ENCODE measurements at places on chromosomes 4 and X.

- no peak for DNase-seq
Measured at GRCh38 chrX:31397119-31397518, 325.3 kb upstream of the FTHL17 start.

- DNase-seq: no peak
Measured at GRCh38 chr4:123363729-123364128, 32.9 kb upstream of the SPRY1 start.

DNA sequence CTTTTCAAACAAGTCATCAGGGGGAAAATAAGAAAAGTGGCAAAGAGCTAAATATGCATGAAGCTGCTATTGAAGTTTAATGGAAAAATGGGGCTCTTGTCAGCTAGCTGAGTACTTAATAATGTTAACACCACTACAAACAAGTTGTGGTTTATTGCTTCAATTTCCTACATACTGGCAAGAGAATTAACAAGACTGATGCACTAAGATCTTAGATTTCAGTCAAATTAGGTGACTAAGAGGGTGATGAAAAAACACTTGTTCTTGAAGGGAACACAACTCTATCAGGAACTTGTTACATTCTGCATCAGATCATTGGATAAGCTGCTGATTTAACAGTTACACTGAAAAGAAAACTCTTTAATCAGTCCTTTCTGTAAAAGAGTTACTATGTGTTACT lies 234.6 kb upstream of the AFF2 start:
- DNase-seq: no peak

- no peak for DNase-seq
Measured at GRCh38 chrX:54825716-54826438, 18.3 kb downstream of the MAGED2 start.

DNA sequence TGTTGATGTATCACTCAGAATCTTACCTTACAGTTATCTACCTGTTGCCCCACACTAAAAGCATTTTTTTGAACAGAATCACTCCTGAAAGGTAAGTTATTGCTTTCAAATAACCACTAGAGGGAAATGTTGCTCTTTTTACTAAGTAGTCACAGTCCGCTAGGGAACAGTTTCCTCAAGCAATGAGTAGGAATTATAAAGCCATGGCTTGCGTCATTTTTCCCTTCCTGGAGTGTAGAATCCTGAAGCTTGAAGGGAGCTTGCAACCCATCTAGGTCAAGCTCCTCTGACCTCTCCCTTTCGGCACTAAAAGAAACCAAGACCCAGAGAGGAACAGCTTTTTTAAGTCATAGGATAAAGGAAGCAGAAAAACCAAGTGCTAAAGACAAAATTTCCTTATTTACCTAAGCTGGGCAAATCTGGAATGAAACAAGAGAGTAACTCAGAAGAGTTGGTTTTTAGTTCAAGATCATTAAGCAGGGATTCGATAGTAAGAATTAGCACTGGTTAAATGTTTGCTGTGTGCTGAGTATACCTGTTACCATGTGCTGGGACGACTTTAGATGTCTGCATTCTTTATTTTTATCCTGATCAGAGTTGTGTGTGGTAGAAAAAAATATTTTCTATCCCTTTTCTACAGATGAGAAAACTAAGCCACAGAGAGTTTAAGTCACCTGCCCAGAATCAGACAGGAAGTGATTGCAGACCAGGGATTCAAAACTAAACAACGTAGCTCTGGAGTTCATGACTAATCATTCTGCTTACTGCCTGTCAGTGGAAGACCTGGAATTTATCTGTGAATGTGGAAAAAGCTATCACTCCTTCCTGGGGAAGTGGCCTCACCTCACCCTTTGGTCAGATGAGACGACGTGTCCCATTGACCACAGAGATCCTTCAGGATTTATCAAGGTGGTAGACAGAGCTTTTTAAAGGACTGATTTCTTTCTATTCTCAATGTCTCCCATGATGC lies 631.5 kb downstream of the RAB28 start:
- no peak for DNase-seq

DNA sequence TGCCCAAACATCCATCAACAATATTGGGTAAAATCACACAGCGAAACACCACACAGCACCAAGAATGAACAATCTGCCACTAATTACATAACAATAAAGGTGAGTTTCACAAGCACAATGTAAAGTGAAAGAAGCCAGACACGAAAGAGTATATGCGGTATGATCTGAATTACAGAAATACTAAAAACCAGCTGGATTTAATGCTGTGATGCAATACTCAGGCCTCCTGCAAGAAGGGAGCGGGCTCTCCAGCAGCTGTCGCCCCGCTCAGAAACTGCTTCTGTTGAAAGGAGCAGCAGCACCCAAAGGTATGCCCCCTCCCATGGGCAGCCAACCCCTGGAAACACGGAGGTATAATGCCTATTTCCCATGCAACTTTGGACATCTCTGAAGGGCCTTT lies 77.0 kb downstream of the PAPSS1 start:
- DNase-seq: no peak

DNA sequence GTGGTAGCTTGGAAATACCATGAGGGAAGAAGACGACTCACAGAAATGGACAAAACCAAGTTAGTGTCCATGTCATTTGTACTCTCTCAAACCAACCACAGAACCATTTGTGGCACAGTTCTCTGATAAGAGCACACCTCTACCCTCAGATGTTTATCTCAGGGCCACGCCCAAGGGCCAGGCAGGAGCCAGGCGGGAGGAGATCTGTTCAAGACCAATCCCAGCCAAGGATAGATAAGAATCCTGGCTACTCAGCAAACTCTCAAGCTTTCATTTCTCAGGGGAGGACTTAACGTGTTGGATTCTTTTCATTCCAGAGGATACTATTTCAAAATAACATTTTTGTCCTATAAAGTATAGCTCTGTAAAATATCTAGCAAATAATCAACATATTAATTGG lies 95.0 kb downstream of the NYX start:
- no peak for DNase-seq

DNA sequence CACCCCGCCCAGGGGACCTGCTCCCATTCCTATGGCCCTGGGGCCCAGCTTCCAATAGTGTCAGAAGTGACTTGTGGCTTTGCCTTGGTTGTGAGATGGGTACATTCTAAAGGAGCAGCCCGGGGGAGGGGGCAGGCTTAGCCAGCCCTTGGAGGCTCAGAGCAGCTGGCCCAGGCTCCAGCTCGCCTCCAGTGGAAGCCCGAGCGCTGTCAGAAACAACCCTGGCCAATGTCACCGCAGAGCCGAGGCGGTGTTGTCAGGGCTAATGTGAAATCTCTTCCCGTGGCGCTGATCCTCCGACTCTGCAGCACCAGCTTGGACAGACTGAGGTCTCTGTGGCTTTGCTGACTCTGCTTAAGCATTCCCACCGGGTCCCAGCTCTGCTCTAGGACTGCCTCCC lies 29.2 kb upstream of the ZNF81 start:
- DNase-seq: no peak

DNA sequence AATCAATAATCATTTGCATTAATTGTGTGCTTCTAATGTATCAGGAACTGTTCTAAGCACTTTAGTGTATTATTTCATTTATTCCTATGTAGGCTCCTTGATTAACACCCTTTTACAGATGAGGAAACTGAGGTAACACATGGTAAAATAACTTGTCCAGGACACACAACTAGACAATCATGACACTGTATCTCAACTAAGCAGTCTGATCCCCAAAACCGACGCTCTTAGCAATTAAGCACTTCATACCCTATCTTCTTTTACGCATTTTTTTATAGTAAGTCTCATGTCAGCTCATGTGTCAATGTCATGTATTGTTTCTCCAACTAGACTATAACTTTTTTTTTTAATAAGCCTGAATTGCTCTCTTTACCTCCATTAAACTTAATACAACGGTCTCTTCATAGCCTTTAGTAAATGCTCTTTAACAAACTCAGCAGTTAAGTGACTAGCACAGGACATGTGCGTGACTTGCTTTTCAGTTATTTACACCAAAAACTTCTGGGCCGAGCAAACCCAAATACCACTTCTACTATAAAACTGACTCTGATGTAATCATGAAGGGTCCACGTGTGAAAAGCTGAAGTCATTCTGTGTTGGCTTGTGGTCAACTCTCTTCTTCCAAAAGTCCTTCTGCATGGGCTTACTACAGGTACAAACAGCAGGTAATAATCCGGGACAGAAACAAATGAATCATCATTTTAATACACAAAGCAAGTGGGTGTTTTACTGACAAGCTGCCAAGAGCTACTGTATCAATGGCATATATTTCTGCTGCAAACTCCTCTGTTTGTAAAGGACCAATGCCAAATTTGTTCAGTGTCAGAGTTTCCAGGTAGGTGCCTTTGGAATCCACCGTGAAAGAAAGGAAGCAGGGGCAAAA lies 7.9 kb upstream of the AMBN start:
- DNase-seq: no peak

DNA sequence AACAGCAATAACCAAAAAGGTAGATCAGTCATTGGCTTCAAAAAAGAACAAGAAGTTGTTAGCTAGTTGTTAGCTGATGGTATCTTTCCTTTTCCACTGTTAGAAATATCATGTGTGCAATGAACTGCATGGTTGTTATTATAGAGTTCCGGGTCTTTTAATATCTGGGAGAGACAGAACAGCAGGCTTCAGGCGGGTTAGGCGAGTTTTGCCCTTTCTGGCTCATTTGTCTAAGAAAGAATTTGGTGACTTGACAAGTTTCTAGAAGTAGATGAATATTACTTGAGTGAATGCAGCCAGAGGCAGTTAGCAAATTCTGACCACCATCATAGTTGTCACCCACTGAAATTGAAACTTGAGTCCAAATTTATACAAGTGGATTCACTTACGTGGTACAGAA lies 88.9 kb upstream of the MID1 start:
- DNase-seq: no peak

DNA sequence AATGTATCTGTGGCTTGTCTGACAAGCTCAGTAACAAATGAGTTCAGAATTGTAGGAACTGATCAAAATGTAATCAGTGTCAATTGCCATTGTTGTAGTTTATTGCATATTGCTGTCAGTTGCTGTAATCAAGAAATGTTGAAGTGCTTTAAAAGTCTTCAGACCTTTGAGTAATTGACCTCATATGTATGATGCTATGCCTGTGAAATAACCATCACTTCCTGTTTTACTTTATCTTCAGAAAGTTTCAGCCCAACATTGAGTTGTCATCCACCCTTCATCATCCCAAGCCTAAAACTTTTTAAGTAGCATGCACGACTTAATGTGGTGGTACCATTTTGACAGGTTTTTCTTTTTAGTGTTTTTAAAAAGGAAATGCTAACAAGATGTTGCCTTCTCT lies 212.4 kb downstream of the ARHGAP10 start:
- no peak for DNase-seq

GRCh38 chrX:85051627-85052026 lies 48.0 kb downstream of the APOOL start:
- no peak for DNase-seq

- DNase-seq: no peak
Measured at GRCh38 chr4:175504318-175504717, 307.7 kb downstream of the GPM6A start.

- DNase-seq: no peak
Measured at GRCh38 chr4:108702960-108703359, 52.6 kb downstream of the OSTC start.

DNA sequence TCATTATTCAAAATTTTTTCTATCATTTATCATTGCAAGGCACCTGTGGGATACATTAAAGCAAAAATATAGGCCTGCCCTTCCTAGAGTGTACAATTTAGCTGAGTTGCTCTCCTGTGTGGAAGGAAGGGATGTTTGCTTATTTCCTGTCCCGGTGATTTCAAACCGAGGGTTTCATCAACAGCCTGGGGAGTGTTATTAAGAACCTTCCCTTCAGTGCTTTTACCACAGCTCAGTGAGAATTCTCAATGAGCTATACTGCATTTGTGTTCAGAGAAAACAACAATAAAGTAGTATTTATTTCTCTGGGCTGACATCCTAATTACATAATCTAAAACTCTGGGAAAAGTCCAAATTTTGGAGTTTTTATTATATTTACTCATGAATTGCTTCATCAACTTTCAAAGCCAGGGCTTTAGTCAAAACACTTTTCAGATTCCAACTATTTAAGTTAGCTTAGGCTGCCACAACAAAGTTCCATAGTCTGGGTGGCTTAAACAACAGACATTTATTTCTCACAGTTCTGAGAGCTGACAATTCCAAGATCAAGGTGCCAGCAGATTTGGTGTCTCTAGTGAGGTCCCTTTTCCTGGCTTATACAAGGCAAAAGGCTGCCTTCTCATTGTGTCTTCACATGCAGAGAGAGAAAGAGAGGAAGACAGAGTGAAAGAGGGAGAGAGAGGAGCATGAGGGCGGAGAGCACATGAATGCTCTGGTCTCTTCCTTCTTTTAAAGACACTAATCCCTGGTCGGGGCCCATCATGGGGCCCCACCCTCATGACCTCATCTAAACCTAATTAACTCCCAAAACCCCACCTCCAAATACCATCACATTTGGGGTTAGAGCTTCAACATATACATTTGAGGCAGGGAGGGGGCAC lies 62.6 kb downstream of the MMRN1 start:
- no peak for DNase-seq

- no peak for DNase-seq
Measured at GRCh38 chrX:134717698-134718097, 59.4 kb upstream of the PLAC1 start.

- DNase-seq: no peak
Measured at GRCh38 chr4:106186201-106186600, 129.8 kb downstream of the TBCK start.

DNA sequence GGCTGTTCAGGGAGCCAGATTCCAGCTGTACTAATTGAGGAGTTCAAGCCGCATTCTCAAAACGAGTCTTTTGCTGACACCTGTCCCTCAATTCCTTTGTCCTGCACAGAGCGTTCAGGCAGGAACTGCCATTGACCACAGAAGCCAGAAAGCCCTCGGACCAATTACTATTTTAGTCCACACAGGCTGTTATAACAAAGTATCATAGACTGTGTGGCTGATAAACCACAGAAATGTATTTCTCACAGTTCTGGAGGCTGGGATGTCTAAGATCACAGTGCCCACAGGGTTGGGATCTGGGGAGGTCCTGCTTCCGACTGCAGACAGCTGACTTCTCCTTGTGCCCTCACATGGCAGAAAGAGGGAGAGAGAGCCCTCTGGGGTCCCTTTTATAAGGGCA lies 119.8 kb upstream of the ATP6AP2 start:
- no peak for DNase-seq

DNA sequence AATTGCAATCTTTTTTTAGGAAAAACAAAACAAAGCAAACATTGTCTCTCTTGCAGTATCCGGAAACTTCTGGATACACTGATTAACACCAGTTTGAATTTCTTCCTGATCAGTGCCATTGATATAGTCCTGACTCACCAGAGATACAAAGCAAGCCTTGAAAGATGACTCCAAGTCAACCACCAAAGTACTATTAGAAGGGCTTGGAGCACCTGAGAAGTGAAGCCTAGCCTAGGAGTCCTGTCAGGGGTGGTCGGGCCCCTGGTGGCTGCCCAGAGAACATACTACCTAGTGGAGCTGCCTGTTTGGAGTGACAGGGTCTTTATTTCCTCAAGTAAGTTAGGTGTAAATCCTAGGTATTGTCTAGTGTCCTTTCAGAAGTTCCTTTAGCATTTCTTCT lies 593.2 kb downstream of the ZNF674 start:
- DNase-seq: no peak

Data from CD4-positive, alpha-beta T cell treated with Interleukin-15 for 1 hour (primary cell).